ENCODE measurements at places on chromosomes 12 and 14.

GRCh38 chr12:6753772-6754356 is 923 bp upstream of the MLF2 start:
- DNase-seq = no peak

DNA sequence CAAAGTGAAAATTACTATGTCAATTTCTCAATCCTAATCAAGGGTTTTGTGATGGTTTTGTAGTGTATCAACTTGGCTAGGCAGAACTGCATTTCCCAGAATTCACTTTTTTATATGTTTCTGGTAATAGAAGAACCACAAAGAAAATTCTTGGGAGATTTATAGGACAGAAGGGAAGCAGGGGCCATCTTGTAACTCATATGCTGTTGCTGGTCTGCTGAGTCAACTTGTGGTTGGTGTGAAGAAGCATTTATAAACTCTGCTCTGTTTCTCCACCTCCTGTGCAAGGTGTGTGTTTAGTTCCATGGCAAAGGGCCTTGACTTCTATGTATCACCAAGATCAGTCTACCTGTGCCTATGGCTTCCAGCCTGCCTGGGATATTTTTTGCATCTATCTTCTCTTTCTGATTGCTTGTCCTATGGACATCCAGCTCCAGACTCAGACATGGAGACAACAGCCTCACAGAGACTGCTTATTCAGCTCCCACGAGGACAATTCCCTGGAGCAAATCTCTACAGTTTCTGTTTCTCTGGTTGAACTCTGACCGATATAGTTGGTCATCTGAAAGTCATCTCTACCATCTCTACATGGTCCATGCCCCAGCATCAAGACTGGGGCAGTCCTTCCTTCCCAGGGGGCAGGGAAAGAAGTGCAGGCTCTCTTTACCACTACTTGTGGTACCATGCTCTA is 364.3 kb upstream of the DDHD1 start:
- DNase-seq = no peak

DNA sequence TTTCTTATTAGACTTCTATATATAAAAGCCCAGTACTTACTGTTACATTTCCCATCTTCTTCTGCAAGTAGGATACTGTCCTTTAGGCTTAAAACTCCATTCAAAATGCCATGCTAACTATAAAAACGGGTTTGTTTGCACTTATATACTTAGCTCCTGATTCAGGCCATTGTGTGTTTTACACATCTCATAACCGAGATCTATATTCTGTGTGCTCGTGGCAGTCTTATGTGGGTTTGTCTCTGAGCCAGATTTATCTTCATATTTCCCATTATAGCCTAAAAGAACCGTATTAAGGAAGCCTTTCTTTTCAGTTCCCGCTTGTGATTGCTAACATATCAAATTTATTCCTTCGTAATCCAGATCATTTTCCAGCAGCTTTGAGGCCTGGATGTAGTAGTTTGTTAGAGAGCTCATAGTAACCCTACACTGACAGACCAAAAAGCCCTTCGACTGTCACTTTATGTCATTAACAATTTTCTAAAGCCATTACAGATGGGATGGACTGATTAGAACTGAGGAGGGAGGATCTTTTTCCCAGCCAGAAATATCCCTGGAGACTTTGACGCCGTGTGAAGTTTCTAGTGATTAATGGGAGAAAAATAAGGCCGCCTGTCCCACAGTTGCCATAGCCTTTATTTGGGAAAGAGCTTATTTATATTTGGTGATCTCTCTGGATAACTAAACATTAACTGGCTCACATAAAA is 508.5 kb downstream of the FOXG1 start:
- no peak for DNase-seq

- DNase-seq = no peak
Observed at GRCh38 chr14:38485026-38485425, 229.1 kb upstream of the CLEC14A start.

DNA sequence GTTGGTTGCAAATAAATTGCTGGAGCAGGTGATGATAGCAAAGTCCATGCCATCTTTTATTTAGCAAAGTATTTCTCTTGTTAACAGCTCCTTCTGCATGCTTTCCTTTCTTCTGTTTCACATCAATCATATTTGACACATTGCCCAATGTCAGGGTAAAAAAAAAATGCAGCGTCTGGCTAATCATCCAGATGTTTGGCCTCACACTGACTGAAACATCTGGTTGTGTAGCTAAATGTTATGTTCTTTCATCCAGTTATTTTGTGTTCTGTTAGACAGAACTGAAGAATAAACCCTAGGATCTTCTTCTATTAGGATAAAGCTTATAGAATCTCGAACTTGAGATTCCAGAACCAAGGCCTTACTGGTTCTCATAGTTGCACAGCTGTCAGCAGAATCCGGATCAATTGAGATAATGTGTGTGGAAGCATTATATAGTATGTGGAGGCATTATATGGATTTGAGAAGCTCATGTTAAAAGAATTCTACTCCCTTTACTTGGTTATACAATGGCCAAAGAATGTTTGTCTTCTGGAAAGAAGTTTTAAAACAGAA is 859.2 kb downstream of the DIO2 start:
- DNase-seq = no peak

DNA sequence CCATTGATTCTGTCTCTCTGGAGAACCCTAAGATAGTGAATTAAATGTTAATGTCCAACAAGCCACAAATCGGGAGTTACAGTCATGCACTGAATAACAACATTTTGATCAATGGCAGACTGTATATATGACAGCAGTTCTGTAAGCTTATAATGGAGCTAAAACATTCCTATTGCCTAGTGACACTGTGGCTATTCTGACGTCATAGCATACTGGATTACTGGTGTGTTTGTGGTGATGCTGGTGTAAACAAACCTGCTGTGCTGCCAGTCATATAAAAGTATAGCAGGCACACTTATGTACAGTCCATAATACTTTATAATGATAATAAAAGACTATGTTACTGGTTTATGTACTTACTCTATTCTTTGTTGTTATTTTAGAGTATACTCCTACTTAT is 56.7 kb upstream of the BICD1 start:
- DNase-seq = no peak

Measured in glomerular endothelial cell (primary cell).